ENCODE measurements at places on chromosomes 4 and X. TPM values are rescaled to one million over a fixed set of nuclear protein-coding genes. Genes with fewer than 3 reads are reported as not detected.

The GC gene
- not detected for total RNA-seq

The TLR7 gene
- under 0.01 TPM for total RNA-seq

The TEX11 gene
- not detected for total RNA-seq

The TRIM60 gene
- total RNA-seq = not detected

The OTUD6A gene
- total RNA-seq = under 0.01 TPM

The TMEM128 gene
- 28.7 TPM for total RNA-seq

The SCML1 gene
- total RNA-seq = 10.2 TPM

The NLRP2B gene
- not detected for total RNA-seq

The BST1 gene
- total RNA-seq = 3.1 TPM

The ITM2A gene
- 0.55 TPM for total RNA-seq

The TMEM35A gene
- total RNA-seq = 3.8 TPM

The MAGEA9B gene
- total RNA-seq = not detected

The FMR1NB gene
- not detected for total RNA-seq

The FDCSP gene
- total RNA-seq = not detected

The HELT gene
- not detected for total RNA-seq

The TRIM75 gene
- total RNA-seq = not detected

The CNGA1 gene
- not detected for total RNA-seq

The GLRA2 gene
- not detected for total RNA-seq

The SOWAHB gene
- not detected for total RNA-seq

The LRCH2 gene
- total RNA-seq = 15.8 TPM

The ADGRG2 gene
- total RNA-seq = not detected

The RNF150 gene
- total RNA-seq = 1.3 TPM

The NUDT11 gene
- total RNA-seq = 12.2 TPM

The MBTPS2 gene
- 12.8 TPM for total RNA-seq

The NPNT gene
- total RNA-seq = 1.1 TPM

The NDST3 gene
- not detected for total RNA-seq

The IL21 gene
- total RNA-seq = not detected

The VGLL1 gene
- total RNA-seq = not detected

The ARR3 gene
- total RNA-seq = not detected

The ETDA gene
- total RNA-seq = not detected

The ANXA3 gene
- total RNA-seq = 4.3 TPM

The GPR50 gene
- total RNA-seq = not detected

The MAGEB17 gene
- total RNA-seq = not detected

The CT45A10 gene
- total RNA-seq = not detected

The ARSJ gene
- total RNA-seq = 40.9 TPM

The UXT gene
- total RNA-seq = 108 TPM

The MAGEA2B gene
- not detected for total RNA-seq

The PAGE1 gene
- total RNA-seq = not detected

The GUCY1A1 gene
- total RNA-seq = 0.11 TPM

The SMR3B gene
- total RNA-seq = not detected

The GAGE2A gene
- not detected for total RNA-seq

The GPRIN3 gene
- total RNA-seq = 0.12 TPM

The RAB40AL gene
- 0.22 TPM for total RNA-seq

The LIMCH1 gene
- 1.4 TPM for total RNA-seq

The SEC24D gene
- total RNA-seq = 112 TPM

The TBC1D9 gene
- total RNA-seq = 50.1 TPM

The SPIN2A gene
- total RNA-seq = 0.37 TPM

The CCNI gene
- total RNA-seq = 142 TPM

Measured in uterine smooth muscle cell (primary cell).